MCF 10A (cell line): ENCODE measurements at places on chromosomes 7 and 10. TPM values are rescaled to one million over a fixed set of nuclear protein-coding genes. Genes with fewer than 3 reads are reported as not detected.

The GFRA1 gene
- total RNA-seq, result not detected in 2 replicates

The CASP7 gene
- 7.4 and 13.7 TPM in 2 replicates for total RNA-seq

The C10orf143 gene
- 2.9 and 4.9 TPM in 2 replicates for total RNA-seq

GRCh38 chr7:90672210-90672609 is 76.1 kb downstream of the CDK14 start:
- DNase-seq, result no peak
